NCI-H1436 treated with DMSO at 0.1 percent for 48 hours (cell line): ENCODE measurements at places on chromosomes 7 and 10.

- no peak for DNase-seq
Measured at GRCh38 chr7:145909991-145910513, 206.5 kb upstream of the CNTNAP2 start.

GRCh38 chr10:22436526-22436892, 91.2 kb downstream of the SPAG6 start:
- DNase-seq = no peak

GRCh38 chr10:1595726-1596125, 141.6 kb downstream of the ADARB2 start:
- no peak for DNase-seq

DNA sequence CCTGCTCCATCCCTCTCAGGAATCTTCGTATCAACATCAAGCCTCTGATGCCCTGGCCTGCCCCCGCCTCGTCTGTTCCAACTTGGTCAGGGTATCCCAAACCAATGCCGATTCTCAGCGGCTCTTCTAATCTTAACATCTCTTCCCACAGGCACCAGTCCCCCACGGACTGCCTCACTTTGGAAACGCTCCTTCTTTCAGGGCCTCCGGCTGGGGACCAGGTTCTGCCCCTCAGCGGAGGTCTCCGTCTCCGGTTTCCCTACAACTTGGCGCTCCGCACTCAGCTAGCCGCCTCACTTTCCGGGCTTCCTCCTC, 488 bp downstream of the ABCF2 start:
- no peak for DNase-seq

GRCh38 chr7:134875867-134876266, 96.4 kb downstream of the CALD1 start:
- no peak for DNase-seq

DNA sequence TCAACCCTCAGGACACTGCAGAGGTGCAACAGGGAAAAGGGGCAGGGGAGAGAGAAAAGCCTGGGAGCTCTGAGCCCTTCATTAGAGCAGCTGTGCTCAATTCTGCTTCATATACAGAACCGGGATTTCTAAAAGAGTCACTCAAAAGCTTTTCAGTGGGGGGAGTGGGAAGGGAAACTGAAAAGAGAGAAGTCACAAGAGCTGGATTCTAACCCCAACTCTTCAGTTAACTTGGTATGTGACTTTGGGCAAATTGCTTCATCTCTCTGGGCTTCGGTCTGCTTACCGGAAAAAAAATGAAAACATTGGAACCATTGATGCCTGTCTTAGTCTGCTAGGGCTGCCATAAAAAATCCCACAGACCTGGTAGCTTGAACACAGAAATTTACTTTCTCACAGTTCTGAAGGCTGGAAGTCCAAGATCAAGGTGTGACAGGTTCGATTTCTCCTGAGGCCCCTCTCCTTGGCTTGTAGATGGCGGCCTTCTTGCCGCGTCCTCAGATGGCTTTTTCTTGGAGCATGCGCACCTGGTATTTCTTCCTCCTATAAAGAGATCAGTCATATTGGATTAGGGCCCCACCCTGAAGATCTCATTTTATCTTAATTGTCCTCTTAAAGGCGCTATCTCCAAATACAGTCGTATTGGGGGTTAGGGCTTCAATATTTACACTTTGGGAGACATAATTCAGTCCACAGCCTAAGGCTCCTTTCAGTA, 118.3 kb upstream of the KMT2E start:
- DNase-seq = no peak

GRCh38 chr10:118407777-118408176, 65.7 kb upstream of the FAM204A start:
- DNase-seq = no peak

DNA sequence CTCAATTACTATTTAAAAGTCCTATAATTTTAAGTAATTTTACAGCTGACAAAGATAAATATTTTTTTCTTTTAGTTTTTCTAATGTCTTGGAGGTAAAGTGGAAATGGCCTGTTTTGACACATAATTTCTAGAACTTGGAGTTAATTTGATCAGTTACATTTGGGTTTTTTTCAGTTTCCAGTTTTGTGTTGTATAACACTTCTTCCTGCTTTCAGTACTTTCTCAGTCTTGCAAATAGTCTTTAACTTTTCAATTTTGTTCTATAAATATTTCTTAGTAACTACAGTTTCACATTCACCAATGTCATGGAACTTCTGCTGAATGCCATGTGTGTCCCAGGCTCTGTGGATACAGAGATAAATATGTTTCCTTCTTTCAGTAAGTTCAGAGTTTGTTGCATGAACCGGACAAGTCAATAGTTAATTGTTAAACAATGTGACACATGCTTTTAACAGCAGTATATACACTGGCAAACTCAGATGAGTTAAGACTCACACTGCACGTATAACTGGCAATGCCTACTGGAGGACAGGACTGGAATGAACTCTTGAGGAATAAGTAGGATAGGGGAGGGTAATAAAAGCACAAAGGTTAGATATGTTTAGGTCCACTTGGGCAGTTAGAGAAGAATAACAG, 4.6 kb downstream of the SHOC2 start:
- DNase-seq = no peak

DNA sequence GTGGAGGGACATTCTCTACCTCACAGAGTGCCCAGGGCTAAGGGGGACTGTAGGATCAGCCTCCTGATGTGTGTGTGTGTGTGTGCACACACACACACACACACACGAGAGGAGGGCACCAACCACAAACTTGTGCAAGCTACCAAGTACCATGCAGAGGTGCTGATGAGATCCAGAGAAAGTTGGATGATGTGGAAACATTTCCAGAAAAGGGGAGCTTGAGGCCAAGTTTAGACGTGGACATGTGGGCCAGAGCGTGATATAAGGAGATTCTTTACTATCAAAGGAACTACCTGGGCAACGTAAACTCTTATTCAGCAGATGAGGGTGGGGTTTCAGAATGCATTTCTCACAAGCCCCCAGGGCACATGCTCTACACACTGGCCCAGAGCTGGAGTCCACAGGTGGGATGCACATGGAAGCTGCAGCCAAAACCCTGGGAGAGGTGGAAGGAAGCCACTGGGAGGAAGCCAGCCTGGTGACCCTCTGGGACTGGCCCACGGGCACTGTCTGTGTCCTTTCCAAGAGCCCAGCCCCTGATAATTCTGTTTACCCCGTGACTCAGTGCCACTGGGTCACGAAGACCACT, 53.5 kb downstream of the DLG5 start:
- no peak for DNase-seq

DNA sequence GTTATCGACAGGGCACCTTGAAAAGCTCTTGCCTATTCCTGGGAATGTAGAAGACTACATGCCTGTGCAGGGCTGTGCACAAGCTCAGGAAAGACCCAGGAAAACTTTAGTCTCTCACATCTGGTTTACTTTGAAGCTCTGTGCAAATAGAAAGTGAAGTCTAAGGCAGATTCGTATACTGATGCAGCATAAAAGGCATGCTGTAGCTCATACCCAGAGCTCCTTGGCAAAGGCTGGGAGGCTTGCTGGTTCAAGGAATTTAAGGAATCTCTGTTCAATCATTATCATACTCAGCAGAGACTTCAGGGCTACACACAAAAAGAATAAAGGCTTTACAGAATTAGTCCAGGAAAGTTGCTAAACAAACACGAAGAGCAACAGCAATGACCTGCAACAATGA, 192.0 kb downstream of the OTUD1 start:
- no peak for DNase-seq

DNA sequence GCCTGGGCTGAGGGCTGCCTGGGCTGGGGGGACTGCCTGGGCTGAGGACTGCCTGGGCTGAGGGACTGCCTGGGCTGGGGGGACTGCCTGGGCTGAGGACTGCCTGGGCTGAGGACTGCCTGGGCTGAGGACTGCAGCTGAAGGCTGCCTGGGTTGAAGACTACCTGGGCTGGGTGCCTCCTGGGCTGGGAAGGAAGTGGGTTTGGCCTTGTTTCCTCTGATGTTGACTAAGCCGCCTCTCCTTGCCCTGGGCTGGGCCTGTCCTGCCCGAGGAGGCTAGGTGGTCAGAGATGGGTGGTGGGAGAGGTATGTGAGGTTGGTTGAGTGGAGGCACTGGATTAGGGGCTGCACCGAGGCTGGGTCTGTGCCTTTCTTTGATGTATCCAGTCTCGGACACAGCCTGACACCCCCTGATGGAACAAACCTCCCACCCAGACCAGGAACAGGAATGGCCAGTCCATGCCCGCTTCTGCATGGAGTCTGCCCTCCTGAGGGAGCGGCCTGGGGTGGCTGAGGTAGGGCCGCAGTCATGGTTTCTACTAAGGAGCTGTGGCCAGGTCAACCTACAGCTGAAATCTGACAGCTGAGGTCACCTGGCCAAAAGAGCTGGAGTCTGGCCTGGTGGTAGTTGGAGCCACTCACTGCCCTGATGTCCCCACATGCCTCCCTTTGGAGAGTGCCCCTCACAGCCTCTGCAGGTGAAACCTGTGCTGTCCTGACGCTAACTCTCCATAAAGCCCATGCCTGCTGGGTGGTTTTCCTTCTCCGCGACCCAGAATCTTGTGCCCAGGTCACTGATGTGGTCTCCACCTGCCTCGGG, 22.3 kb downstream of the SCART1 start:
- no peak for DNase-seq

- no peak for DNase-seq
Measured at GRCh38 chr7:139745678-139746143, 32.1 kb downstream of the HIPK2 start.

DNA sequence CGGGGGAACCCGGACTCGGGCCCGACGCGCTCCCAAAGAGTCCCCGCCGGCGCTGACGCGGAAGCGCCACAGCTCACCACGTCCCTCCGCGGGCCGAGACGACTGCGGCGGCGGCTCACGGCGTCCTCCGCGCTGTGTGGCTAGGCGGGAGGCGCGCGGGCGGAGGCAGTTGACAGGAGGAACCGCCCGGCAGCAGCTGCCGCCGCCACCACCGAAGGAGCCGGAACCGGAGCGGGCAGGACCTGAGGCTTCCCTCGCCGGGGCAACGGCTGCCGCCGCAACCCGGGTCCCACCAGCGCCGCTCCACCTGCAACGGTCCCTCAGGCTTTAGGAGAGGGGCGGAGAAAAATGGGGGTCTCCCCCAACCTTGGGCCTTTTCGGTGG, 334 bp downstream of the ZNF800 start:
- no peak for DNase-seq

GRCh38 chr10:30813872-30814481, 184.4 kb upstream of the LYZL2 start:
- DNase-seq = no peak

GRCh38 chr7:192701-193480, 520 bp downstream of the FAM20C start:
- DNase-seq = no peak

- no peak for DNase-seq
Measured at GRCh38 chr7:6274743-6275142, 2.3 kb upstream of the CYTH3 start.

DNA sequence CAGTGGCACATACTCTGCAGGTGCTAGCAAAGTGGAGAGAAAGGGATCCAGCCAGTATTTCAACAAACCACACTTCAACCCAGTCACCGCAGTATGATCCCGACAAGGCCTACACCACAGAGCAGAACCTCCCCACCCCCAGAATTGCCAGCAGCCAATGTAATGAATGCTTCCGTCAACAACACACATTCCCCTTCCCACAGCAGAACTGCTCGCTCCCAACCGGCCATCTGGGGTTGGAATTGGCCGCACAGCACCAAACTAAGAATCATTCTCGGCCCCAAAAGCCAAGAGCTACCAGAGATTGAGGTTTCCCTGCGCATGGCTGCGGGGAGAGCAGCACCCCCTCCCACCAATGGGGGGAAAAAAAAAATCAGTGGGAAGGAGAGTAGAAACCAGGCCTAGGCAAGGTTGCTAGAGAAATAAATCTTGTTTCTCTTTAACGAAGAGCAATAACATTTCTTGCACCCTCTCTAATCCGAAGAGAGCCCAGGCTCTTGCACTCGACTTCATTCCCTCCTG, 1.1 kb downstream of the WASL start:
- DNase-seq = no peak

DNA sequence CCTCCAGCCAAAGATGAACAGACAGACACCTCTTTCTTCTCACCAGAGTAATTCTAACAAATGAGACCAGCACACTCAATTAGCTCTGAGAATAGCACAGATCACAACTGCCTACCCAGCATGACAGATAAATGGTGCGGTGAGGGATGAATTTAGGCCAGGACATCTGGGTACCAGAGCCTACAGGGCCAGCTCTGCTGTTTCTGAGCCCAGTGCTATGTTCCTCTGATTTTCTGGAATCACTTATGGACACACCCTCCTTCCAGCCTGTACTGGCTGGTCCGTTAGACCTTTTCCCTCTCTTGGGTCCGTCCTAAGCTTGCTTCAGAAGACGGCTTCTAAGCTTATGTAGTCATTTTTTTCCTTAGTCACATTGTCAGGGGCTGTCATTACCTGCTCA, 73.6 kb downstream of the INSYN2A start:
- no peak for DNase-seq

DNA sequence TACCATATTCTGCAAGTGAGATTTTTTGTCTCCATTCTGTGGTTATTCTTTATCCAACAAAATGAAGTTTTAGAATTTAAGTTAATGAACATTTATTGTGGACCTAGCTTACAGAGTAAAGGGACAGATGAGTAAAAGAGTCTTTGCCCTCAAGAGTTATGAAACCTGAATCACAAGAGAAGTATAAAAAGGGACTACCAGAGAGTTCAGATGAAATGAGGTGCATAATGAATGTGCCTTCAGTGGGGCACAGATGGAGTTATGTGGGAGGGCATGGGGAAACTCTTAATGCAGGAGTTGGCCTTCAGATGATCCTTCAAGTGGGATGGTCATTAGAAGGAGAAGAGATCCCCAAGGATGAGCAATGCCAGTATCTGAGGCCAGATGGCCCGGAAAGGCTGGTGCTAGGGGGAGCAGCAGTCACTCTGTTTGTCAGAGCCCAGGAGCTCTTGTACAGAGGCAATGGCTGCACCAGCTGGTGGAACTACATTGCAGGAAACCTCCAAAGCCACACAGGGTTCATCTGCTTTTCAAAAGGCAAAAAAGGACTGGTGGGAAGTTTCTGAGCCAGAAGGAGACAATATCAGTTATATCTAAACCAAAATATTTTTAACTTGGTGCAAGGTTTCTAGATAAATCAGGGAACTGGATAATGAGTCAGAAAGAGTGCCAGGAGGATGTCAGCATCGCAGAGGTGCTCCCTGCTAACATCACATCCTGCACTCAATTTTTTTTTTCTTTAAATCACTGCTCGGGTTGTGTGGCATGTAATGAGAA, 162.0 kb downstream of the KLF6 start:
- no peak for DNase-seq

DNA sequence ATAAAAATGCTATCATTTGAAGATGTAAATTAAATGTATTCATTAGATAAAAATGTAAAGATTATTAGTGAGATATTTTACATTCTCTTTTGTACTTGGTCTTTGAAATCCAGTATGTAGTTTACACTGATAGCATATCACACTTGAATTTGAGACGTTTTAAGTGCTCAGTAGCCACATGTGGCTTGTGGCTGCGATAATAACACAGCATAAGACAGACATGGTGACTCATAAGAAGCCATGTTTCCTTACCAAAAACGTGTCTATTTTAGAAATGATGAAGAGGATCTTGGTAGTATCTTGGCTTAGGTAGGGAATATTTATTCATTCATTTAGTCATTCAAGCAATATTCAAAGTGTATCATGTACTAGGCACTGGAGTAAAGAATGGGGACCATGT, 149.3 kb downstream of the POU6F2 start:
- DNase-seq = no peak
